Ascending aorta (tissue), 2 donors: ENCODE measurements at places on chromosomes 2 and 18.
A peak's percentile ranks its signal among the peaks of the same experiment; 100 is the strongest.

- peaks cover 13% of the 10 kb centered on the region for H3K36me3 ChIP-seq
- H3K4me1 ChIP-seq, result peaks cover 15% of the 10 kb centered on the region
- no peak overlapping the region for H3K4me3 ChIP-seq
- no peaks in the 10 kb centered on the region for H3K27me3 ChIP-seq
Measured at GRCh38 chr2:283996-284794, 3.7 kb downstream of the ALKAL2 start.

- DNase-seq, result no peak
- no peak overlapping the region for H3K4me3 ChIP-seq
- H3K36me3 ChIP-seq, result no peaks in the 10 kb centered on the region
- no peaks in the 10 kb centered on the region for H3K4me1 ChIP-seq
- H3K27ac ChIP-seq, result no peak overlapping the region
- H3K27me3 ChIP-seq, result no peaks in the 10 kb centered on the region
Measured at GRCh38 chr2:239854596-239854995, 170.5 kb downstream of the NDUFA10 start.

DNA sequence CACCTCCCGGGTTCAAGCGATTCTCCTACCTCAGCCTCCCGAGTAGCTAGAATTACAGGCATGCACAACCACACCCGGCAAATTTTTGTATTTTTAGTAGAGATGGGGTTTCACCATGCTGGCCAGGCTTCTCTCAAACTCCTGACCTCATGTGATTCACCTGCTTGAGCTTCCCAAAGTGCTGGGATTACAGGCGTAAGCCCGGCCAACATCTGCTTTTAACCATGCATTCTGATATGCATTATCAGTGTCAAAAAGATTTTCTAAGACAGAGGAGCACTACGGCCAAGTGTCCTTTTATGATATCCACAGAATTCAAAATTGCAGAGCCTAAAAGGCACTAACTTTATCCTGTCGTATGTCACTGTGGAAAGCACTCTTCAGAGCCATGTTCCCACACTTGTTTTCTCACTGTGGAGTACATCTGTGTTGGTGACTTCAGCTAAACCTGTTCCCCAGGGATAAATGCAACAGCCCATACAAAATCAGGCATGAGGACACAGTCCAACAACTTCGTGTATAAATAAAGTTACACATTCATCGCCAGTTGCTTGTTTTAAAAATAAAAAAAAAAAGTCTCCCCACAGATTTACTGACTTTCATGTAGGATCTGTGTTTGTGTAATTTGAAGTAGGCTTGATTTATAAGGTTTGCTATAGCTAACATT is 56.4 kb downstream of the STK25 start:
- DNase-seq, result no peak
- H3K27me3 ChIP-seq, result no peaks in the 10 kb centered on the region
- H3K4me3 ChIP-seq, result no peak overlapping the region
- H3K36me3 ChIP-seq, result peaks cover 5% of the 10 kb centered on the region
- H3K4me1 ChIP-seq, result no peaks in the 10 kb centered on the region

- H3K4me3 ChIP-seq, result no peak overlapping the region
- no peaks in the 10 kb centered on the region for H3K27me3 ChIP-seq
- H3K36me3 ChIP-seq, result no peaks in the 10 kb centered on the region
- H3K4me1 ChIP-seq, result no peaks in the 10 kb centered on the region
- DNase-seq, result no peak
- no peak overlapping the region for H3K27ac ChIP-seq
Measured at GRCh38 chr2:183740241-183740640, 616.0 kb downstream of the NUP35 start.

GRCh38 chr18:5744659-5745058 is 150.7 kb downstream of the TMEM200C start:
- H3K27me3 ChIP-seq, result no peaks in the 10 kb centered on the region
- no peak for DNase-seq
- H3K27ac ChIP-seq, result no peak overlapping the region
- no peaks in the 10 kb centered on the region for H3K36me3 ChIP-seq
- H3K4me3 ChIP-seq, result no peak overlapping the region
- no peaks in the 10 kb centered on the region for H3K4me1 ChIP-seq

DNA sequence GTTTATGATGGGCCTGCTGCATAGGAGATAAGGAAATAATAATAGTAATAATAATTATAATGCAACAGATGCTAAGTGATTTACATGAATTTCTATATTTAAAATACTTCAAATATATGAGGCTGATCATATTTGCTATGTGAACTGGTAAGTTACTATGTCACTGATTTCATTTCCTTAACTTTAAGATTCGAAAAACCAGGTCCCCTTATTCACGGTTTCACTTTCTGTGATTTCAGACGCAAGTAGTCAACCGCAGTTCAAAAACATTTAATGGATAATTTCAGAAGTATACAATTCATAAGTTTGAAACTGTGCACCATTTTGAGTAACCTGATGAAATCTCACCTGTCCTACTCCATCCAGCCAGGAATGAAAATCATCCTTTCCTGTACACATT is 1697.1 kb upstream of the LRRTM1 start:
- no peak overlapping the region for H3K27ac ChIP-seq
- H3K4me3 ChIP-seq, result no peak overlapping the region
- no peaks in the 10 kb centered on the region for H3K36me3 ChIP-seq
- no peaks in the 10 kb centered on the region for H3K27me3 ChIP-seq
- no peaks in the 10 kb centered on the region for H3K4me1 ChIP-seq

GRCh38 chr18:48065601-48065995 is 135.1 kb upstream of the SMAD2 start:
- no peak overlapping the region for H3K4me3 ChIP-seq
- no peak overlapping the region for H3K27ac ChIP-seq
- DNase-seq, result no peak
- no peaks in the 10 kb centered on the region for H3K27me3 ChIP-seq

DNA sequence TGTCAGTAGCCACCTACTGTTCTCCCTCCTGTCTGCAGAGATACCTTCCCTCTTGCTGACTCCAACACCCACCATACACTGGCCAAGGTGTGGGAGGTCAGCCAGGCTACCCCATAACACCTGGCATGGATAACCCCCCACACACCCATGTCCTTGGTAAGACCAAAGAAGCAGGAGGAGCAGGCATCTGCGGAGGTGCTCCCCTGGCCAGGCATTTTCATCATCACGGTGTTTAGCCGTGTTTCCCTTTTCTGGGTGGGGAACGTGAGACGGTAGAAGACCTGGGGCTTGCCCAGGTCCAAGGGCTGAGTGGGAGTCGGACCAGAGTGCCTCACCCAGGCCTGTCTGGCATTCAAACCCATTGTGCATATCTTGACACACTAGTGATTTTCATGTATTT is 150.3 kb downstream of the SMAD7 start:
- no peaks in the 10 kb centered on the region for H3K27me3 ChIP-seq
- H3K36me3 ChIP-seq, result no peaks in the 10 kb centered on the region
- no peak overlapping the region for H3K4me3 ChIP-seq
- peak; percentile 56 for DNase-seq

- no peak overlapping the region for H3K4me3 ChIP-seq
- no peak overlapping the region for H3K27ac ChIP-seq
- H3K36me3 ChIP-seq, result no peaks in the 10 kb centered on the region
Measured at GRCh38 chr2:85669549-85669948, 1.6 kb upstream of the SFTPB start.

DNA sequence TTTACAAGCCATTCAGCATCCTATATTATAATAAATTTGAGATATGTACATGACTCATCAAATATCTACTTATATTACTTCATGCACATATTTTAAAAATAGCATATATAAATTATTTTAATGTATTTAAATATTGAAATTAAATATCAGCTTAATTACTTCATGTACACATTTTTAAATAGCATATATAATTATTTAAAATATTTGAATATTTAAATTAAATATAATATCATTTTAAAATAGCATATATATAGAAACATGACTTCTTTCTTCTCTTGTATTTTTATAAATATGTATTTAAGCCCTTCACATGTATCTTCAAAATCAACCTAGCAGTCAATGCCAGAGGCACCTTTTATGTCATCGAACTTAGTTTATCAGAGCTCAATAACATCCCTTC is 298.8 kb upstream of the DSEL start:
- no peak overlapping the region for H3K4me3 ChIP-seq
- H3K36me3 ChIP-seq, result no peaks in the 10 kb centered on the region
- H3K4me1 ChIP-seq, result no peaks in the 10 kb centered on the region
- no peak for DNase-seq
- no peak overlapping the region for H3K27ac ChIP-seq

DNA sequence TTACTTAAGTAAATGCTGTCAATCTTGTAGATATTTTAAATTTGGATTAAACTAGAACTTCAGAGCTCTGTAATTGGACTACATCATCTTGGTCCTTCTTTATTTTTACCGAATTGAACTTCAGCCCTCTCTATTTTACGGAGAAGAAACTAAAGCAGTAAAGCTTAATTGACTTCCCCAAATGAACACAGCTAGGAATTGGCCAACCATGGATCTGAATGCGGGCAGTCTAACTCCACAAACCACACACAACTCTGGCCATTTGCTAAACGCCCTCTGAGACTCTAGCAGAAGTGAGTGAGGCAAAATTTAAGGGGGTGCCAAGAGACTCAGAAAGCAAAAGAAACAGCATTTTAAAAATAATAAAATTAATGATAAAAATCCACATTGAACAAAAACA is 86.3 kb upstream of the KCTD1 start:
- H3K36me3 ChIP-seq, result no peaks in the 10 kb centered on the region
- H3K4me3 ChIP-seq, result no peak overlapping the region
- H3K27me3 ChIP-seq, result no peaks in the 10 kb centered on the region
- no peak for DNase-seq
- no peak overlapping the region for H3K27ac ChIP-seq
- no peaks in the 10 kb centered on the region for H3K4me1 ChIP-seq

DNA sequence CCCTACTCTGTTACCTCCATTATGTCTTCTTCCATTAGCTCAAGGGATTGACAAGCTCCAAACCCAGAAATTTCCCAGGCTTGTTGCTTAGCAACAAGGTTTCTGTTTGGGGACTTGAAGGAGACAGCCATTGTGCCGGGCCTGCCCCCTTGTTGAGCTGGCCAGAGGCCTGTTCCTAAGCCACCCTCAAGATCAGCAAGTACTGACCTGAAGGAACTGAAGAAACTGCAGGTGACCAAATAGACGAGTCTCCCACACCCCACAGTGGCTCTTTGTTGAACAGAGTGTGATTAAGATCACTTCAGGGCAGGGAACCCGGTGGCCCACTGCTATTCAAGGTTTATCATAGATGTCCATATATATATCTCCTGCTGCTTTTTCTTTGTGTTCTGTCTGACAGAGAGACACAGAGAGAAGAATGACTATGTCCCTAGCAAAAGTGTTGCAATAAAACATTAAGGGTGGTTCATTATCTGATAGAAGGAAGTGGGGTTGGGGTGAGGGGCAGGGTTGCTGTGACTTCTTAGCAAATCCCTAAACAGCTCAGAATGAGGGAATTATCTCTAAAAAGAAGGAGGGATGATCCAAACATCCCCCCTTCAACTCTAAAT is 69.2 kb downstream of the RNF144A start:
- H3K27me3 ChIP-seq, result no peaks in the 10 kb centered on the region
- no peaks in the 10 kb centered on the region for H3K4me1 ChIP-seq
- no peak overlapping the region for H3K4me3 ChIP-seq
- no peak overlapping the region for H3K27ac ChIP-seq
- DNase-seq, result no peak

- H3K36me3 ChIP-seq, result no peaks in the 10 kb centered on the region
- H3K4me3 ChIP-seq, result no peak overlapping the region
- no peaks in the 10 kb centered on the region for H3K4me1 ChIP-seq
- H3K27me3 ChIP-seq, result no peaks in the 10 kb centered on the region
- DNase-seq, result no peak
Measured at GRCh38 chr2:195805283-195805976, 148.4 kb downstream of the SLC39A10 start.

- DNase-seq, result no peak
- H3K4me1 ChIP-seq, result no peaks in the 10 kb centered on the region
- H3K27ac ChIP-seq, result no peak overlapping the region
- H3K4me3 ChIP-seq, result no peak overlapping the region
- no peaks in the 10 kb centered on the region for H3K36me3 ChIP-seq
Measured at GRCh38 chr2:139367416-139367815, 587.2 kb upstream of the NXPH2 start.

GRCh38 chr2:7539760-7540159 is 622.5 kb downstream of the RNF144A start:
- DNase-seq, result no peak
- no peaks in the 10 kb centered on the region for H3K36me3 ChIP-seq
- no peaks in the 10 kb centered on the region for H3K4me1 ChIP-seq

DNA sequence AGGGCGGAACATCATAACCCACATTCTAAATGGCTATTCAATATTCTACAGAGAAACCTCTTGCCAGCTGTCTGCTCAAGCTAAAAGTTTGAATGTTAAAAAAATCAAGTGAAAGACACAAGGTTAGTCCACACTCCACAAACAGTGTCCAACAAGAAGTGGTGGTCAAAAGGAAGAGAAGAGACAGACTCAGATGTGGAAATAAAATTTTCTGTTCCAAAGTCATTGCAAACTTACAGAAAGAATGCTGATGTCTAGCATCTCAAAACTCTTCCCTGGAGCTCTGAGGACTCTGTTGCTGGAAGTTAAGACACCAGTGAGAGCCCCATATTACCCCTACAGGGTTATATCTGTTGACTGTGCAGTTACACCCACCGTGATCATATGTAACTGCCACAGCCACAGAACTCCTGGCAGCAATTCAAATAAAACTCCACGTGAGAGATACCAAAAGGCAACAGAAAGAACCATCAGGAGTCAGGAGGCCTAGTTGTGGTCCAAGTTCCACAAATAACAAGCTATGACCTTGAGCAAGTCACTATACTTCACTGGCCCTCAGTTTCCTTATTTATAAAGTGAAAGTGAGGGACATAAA is 60.9 kb downstream of the AAK1 start:
- H3K4me3 ChIP-seq, result no peak overlapping the region
- no peaks in the 10 kb centered on the region for H3K27me3 ChIP-seq
- peak overlapping the region; percentile 14 for H3K27ac ChIP-seq
- no peaks in the 10 kb centered on the region for H3K36me3 ChIP-seq
- DNase-seq, result no peak
- H3K4me1 ChIP-seq, result peaks cover 9% of the 10 kb centered on the region

DNA sequence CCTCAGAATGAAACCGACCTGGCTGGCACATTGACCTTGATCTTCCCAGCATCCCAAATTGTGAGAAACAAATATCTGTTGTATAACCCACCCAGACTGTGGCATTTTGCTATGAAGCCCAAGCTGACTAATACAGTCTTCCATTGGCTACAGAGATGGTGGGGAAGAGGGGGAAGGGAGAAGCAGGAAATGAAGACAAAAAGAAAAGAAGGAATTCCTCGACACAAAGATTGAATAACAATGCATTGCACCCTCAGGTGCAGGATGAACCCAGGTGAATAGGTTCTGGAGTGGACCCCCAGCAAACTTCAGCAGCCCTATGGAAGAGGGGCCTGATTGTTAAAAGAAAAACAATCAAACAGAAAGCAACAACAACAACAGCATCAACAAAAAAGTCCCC is 270.7 kb downstream of the FSIP2 start:
- H3K4me1 ChIP-seq, result no peaks in the 10 kb centered on the region
- no peak for DNase-seq
- no peak overlapping the region for H3K4me3 ChIP-seq

DNA sequence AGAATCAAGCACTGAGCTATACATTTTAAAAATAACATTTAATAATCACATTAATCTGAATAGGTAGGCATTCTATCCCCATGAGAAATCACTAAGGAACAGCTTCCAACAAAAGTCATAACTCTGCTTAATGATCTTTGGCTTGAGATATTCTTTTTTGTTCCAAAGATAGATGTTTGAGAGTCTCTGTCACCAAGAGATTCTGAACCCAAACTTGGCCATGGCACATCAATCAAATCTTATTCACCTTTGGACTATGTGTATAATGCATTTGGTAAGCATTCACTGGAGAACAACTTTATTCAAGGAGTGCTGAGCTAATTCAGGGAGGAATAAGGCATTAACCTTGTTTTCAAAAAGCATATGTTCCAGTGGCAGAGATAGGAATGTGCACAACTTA is 743.3 kb downstream of the SLC4A3 start:
- no peak overlapping the region for H3K4me3 ChIP-seq
- H3K36me3 ChIP-seq, result no peaks in the 10 kb centered on the region
- DNase-seq, result no peak
- no peaks in the 10 kb centered on the region for H3K27me3 ChIP-seq
- H3K27ac ChIP-seq, result no peak overlapping the region
